ENCODE measurements at places on chromosomes 7 and 10. TPM values are rescaled to one million over a fixed set of nuclear protein-coding genes. Genes with fewer than 3 reads are reported as not detected.

The PLEKHS1 gene
- 0.05 TPM for polyA plus RNA-seq

The SPACDR gene
- polyA plus RNA-seq = 1.4 TPM

DNA sequence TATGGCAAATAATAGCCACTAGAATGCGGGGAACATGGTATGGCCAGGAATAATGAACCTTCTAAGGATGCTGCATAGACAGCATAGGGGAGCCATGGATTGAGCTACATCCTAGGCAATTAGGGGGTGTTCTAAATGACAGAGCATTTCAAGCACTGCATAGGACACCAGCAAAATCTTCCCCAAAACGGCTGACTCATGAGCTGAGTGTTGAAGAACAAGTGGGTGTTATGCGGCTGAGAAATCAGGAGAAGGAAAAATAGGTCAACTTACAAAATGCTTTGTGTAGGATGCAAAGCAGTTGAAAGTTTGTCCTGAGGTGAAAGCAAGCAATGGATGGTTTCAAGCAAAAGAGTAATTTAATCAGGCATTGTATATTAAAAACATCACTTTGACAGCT, 1023.5 kb upstream of the C7orf33 start:
- no peak for DNase-seq

The SLC26A3 gene
- 0.17 TPM for polyA plus RNA-seq

- no peak for DNase-seq
Observed at GRCh38 chr10:103706762-103707161, 148.6 kb downstream of the SH3PXD2A start.

Data from left renal pelvis (tissue), 4 donors.